ENCODE measurements at places on chromosomes 2 and 18. TPM values are rescaled to one million over a fixed set of nuclear protein-coding genes. Genes with fewer than 3 reads are reported as not detected.
A peak's percentile ranks its signal among the peaks of the same experiment; 100 is the strongest.

DNA sequence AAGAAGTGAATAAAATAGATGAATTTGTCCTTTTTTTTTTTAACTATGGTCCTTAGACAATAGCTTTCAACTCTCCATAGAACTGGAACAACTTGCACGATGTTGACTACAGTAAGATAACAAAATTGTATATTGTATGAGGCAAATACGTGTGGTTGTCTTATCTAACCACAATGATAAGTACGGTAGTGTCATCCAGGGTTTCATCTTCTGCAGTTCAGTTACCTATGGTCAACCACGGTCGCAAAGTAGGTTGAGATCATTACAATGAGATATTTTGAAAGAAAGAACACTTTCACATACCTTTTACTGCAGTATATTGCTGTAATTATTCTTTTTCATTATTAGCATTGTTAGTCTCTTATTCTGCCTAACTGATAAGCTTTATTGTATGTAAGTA is 295.2 kb downstream of the PARD3B start:
- no peak overlapping the region for H3K27ac ChIP-seq
- H3K4me1 ChIP-seq: no peaks in the 10 kb centered on the region
- no peaks in the 10 kb centered on the region for H3K27me3 ChIP-seq
- DNase-seq: no peak

- H3K36me3 ChIP-seq: peaks cover 39% of the 10 kb centered on the region
- no peaks in the 10 kb centered on the region for H3K4me1 ChIP-seq
- no peaks in the 10 kb centered on the region for H3K27me3 ChIP-seq
- no peak overlapping the region for H3K27ac ChIP-seq
- DNase-seq: no peak
These were observed 44.8 kb downstream of the REL start for GRCh38 chr2:60925994-60926740.

DNA sequence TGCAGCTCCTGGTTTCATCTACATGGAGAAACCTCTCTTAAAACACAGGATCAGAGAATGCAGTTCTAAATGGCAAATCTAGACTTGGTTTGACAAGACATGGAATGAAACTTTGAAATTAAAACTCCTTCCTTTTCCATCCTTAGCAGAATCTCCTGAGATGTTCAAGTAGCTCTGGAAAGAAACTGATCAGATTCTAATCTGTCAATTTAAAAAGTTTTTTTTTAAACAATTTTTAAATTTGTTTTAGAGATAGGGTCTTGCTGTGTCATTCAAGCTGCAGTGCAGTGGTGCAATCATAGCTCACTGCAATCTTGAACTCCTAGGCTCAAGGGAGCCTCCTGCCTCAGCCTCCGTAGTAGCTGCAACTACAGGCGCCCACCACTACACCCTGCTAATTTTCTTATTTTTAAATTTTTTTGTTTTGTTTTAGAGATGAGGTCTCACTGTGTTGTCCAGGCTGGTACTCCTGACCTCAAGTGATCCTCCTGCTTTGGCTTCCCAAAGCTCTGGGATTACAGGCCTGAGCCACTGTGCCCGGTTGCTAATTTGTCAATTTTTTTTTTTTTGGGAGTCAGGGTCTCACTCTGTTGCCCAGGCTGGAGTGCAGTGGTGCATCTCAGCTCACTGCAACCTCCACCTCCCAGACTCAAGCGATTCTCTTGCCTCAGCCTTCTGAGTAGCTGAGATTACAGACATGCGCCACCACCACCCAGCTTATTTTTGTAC is 216.7 kb downstream of the TGIF1 start:
- no peak for DNase-seq
- H3K4me3 ChIP-seq: no peak overlapping the region
- H3K36me3 ChIP-seq: no peaks in the 10 kb centered on the region
- H3K27me3 ChIP-seq: no peaks in the 10 kb centered on the region
- no peak overlapping the region for H3K27ac ChIP-seq
- H3K4me1 ChIP-seq: peaks cover 5% of the 10 kb centered on the region

The CAD gene
- 63.4 TPM for total RNA-seq

The MORN2 gene
- not detected for total RNA-seq

GRCh38 chr2:219272995-219273394 is 6.2 kb upstream of the DNAJB2 start:
- H3K4me3 ChIP-seq: no peak overlapping the region
- DNase-seq: no peak
- H3K27me3 ChIP-seq: no peaks in the 10 kb centered on the region
- H3K27ac ChIP-seq: peak overlapping the region; percentile 96
- H3K4me1 ChIP-seq: peaks cover 10% of the 10 kb centered on the region

The SEH1L gene
- total RNA-seq: 16.3 TPM

- no peak overlapping the region for H3K27ac ChIP-seq
- no peaks in the 10 kb centered on the region for H3K27me3 ChIP-seq
- no peak for DNase-seq
- no peaks in the 10 kb centered on the region for H3K36me3 ChIP-seq
- no peaks in the 10 kb centered on the region for H3K4me1 ChIP-seq
These were observed 165.3 kb upstream of the SMAD2 start for GRCh38 chr18:48095726-48096125.

The MATN3 gene
- total RNA-seq: 0.64 TPM

All from ascending aorta (tissue), 2 donors.